ENCODE measurements at places on chromosomes 3 and 15.

GRCh38 chr3:129651435-129652202, 45.1 kb upstream of the PLXND1 start:
- no peak for DNase-seq

DNA sequence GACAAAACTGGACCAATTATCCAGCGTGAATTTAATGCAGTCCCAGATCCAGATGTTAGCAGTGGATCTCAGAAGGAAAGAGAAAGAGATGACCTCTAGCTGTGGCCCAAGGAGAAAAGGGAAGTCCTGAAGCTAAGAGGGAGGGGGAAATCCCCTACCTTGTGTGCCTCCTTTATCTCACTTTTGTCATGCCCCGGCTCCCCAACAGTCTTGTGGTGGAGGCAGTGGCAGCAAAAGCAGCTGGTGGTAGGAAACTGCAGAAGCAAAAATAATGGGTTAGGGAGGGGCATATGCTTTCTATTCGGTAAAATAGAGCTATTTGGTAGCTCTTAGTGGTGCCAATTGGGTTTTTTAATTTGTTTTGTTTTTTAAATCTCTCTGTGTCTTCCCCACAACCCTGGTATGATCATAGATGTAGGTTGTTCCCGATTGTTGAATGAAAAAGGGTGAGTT, 56.5 kb downstream of the MCTP2 start:
- DNase-seq = no peak

DNA sequence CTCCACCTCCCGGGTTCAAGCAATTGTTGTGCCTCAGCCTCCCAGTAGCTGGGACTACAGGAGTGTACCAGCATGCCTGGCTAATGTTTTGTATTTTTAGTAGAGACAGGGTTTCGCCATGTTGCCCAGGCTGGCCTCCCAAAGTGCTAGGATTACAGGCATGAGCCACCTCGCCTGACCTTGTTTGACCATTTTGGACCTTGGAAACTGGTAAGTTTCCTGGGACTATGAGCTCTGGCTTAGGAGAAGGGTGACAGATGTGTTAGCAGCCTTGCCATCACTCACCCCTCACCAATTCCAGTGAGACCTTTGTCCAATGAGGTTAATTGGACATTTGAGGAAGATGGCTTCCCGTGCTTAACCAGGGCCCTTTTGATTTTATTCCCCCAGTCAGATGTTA, 19.9 kb downstream of the DNASE1L3 start:
- no peak for DNase-seq

DNA sequence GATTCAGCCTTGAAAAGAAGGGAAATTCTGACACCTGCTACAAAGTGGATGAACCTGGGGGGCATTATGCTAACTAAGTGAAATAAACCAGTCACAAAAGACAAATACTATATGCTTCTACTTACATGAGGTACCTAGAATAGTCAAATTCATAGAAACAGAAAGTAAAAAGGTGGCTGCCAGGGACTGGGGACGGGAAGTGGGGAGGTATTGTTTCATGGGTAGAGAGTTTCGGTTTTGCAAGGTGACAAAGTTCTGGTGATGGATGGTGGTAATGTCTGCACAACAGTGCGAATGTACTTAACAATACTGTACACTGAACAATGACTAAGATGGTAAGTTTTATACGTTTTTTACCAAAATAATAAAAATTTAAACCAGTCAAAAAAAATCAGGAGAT, 4.8 kb downstream of the IDH2 start:
- no peak for DNase-seq

DNA sequence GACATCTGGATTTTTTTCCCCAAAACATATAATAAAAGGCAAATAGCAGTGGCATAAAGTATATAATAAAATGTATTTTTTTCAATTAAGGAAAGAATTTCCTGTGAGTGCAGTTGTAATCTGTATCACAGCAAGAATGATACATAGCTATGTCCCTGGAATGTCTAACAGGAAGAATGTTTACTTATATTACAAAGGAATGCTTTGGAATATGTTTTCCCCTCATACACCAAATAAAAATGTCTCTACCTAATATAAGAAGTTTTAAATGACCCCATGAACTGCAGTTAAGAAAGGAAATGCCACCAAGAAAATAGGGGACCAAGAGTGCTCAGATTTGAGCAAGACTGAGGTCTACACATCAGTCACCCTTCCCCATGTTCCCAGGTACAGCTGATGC, 38.0 kb upstream of the ATP11B start:
- DNase-seq = no peak

- DNase-seq = no peak
Measured at GRCh38 chr3:108222853-108223565, 785 bp upstream of the IFT57 start.

DNA sequence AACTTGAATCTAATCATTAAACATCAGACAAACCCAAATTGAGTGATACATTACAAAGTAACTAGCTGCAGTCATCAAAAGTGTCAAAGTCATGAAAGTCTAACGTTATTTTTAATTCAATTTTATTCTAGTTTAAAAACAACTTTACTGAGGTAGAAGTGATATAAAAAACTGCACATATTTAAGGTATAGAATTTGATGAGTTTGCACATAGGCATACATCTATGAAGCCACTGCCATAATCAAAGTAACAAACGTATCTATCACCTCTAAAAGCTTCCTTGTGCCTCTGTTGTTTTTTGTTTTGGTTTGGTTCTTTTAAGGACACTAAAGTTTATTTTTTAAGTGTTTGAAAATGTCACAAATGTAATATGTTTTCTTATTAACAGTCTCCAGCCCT, 130.9 kb downstream of the DLG1 start:
- DNase-seq = no peak

DNA sequence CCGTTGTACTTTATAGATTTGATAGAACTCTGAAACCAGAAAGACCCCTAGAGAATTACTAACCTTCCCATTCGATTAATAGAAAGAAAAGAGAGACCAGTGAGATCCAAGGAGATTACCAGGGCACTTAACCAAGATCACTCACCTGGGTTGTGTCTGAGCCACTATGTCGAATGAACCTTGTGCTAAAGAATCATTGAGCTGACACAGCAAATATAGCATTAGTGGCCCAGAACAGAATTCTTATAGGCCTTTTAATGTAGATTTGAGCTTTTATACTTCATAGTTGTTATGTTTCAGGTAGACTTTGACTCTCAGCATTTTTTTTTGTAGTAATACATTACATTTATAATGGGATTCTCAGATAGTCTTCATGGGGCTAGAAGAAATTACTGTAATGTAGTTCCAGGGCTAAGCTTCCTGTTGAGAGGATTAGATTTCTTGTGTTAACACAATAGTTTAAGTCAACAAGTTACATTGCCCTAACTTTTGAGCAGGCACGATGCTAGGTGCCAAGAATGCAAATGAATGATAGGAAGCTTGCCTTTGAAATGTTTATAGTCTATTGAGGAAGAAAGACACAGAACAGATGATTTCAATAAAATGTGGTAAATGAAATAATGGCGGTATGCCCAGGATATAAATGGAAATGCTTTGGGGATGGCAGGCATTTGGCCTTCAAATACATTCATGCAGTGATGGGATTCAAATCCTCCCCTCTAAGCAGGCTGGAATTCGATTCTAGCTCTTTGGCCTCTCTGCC, 24.4 kb upstream of the ABHD10 start:
- no peak for DNase-seq

- no peak for DNase-seq
Measured at GRCh38 chr15:88385078-88385700, 82.0 kb downstream of the MRPL46 start.

- no peak for DNase-seq
Measured at GRCh38 chr3:104437131-104437750, 929.5 kb upstream of the ALCAM start.

GRCh38 chr3:42489937-42490227, 12.6 kb upstream of the VIPR1 start:
- no peak for DNase-seq

- DNase-seq = no peak
Measured at GRCh38 chr3:114712728-114713492, 419.1 kb downstream of the TIGIT start.

- no peak for DNase-seq
Measured at GRCh38 chr3:59641169-59641899, 591.5 kb upstream of the CFAP20DC start.

DNA sequence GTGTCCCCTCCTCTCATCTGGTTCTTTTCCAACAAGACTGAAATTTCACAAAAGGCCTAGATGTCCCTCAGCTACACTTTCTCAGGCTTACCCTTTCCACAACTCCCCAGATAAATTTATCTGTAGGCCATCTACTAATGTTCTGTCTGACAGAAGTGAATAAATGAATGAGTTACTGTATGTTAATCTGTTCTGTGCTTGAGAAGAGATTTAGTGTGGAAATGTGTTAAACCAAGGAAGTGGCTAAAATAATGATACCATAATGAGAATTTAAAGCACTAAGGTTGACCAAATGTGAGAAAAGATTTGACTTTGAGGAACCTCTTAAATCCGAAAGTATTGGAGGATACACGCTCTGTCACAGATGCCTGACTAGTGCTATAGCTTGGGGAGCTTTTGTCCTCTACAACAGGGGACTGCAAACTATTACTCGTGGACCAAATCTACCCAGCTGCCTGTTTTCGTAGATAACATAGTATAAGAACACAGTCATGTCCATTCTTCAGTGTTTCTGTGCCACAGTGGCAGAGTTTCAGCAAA, 74.8 kb upstream of the P2RY1 start:
- no peak for DNase-seq

DNA sequence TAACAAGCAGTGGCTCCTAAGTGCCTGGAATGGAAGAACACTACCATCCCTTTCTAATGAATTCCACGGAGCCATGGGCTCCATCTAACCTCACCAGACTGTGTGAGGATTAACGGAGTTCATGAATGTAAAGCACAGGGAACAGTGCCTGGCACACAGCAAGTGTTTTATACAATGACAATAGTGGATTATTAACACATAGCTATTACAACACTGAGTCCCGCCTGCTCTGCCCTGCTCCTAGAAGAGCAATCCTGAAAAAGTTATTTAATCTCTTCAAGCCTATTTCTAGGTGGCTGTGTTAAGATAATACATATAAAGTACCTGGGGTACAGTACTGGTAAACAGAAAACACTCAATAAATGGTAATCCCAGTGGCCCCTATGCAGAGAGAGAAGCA, 51.4 kb downstream of the RYK start:
- DNase-seq = no peak

- DNase-seq = no peak
Measured at GRCh38 chr15:101022876-101023275, 103.7 kb downstream of the LRRK1 start.

GRCh38 chr3:167198949-167199600, 181.0 kb downstream of the ZBBX start:
- no peak for DNase-seq

DNA sequence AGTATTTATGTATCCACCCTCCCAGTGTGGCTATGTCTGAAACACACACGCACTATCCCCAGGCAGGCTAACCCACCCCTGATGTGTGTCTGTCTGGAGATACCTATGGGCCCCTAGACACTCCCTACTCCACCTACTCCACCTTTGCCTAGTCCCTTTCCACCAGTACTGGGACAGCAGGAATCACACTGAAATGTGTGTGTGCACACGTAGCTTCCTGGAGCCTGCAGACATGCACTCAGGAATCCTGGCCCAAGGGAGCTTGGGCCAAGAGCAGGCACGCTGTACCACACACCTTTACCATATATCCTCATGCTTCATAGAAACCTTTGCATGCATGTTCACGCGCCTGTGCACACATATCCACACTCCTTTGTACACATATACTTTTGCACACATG, 6.9 kb upstream of the PTH1R start:
- DNase-seq = no peak

DNA sequence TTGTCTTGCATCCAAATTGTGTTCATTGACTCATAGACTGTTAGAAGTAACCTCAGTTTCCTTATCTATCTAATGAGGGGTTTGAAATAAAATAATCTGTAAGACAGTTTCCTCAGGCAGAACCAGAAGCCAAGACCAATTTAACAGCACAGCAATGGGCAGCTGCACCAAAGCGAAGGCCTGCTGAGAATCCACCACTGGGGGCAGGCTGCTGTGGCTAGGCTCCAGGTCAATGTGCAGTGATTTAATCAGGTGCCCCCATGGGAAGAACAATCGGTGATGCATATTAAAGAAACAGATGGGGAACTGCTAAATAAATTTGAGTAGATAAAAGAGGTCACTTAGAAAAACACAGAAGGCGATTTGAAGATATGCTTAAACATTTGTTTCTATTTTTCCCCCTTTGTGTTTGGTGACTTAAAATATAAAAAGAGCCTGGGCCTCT, 28.0 kb upstream of the TMOD3 start:
- no peak for DNase-seq

DNA sequence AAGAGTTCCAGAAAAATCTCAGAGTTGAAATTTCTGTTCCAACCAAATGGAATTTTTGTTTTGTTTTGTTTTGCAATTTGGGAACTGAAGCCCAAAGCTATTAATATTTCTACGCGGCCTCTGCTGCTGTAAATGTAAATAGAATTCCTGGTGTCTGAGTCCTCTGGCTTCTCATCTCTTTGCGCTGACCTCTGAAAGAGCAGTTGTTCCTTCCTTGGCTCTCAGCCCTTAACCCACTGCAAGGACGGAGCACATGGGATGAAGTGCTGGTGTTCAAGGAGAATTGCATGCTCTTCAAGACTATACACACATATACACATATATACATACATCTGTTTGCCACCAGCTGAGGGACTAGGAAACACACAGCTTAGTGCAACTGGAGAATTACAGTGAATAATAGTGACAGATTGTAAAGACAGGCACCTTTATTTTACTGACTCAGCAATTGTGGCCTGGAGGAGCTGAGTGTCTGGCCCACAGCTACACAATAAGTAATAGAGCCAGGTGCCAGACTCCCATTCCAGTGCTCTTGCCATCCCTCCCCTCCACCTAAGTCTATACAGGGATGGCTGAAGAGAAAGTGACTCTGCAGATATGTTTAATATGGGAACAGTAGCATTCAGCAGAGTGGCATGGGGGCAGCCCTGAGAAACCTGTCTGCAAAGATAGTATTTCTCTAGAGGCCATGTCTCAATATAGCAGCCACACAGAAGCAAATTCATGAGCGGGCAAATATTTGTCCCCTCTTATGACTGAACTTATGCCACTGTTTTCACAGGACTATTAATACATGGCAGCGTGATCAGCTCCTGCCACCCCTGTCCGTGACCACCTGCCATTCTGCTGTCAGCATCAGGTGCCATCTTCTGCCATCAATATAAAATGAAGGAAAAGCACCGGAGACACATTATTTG, 42.3 kb downstream of the NEK10 start:
- no peak for DNase-seq

- no peak for DNase-seq
Measured at GRCh38 chr3:195421400-195421799, 21.4 kb downstream of the ACAP2 start.

- no peak for DNase-seq
Measured at GRCh38 chr3:15903759-15904720, 106.3 kb upstream of the ANKRD28 start.

DNA sequence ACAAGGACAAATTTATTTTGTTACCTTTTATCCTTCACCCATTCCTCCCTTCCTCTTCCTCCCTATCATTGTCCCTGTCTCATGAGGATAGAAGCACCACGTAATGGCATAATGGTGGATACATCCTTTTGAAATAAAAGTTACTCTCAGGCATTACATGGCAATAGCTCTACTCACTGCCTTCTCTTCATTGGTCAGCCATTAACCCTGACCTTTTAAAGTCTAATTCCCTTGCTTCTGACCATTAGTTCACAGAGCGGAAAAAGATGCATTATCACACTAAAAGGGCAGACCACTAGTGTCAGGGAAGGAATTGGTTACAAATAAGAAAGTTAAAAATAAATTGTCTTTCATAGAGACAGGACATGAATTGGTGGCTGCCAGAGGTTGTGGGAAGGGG, 54.6 kb upstream of the EIF1B start:
- DNase-seq = no peak
